ENCODE measurements at places on chromosomes 6 and 20. TPM values are rescaled to one million over a fixed set of nuclear protein-coding genes. Genes with fewer than 3 reads are reported as not detected.

KHDC1L gene
- 0.62 TPM for polyA plus RNA-seq

IRAK1BP1 gene
- 13.9 TPM for polyA plus RNA-seq

DNA sequence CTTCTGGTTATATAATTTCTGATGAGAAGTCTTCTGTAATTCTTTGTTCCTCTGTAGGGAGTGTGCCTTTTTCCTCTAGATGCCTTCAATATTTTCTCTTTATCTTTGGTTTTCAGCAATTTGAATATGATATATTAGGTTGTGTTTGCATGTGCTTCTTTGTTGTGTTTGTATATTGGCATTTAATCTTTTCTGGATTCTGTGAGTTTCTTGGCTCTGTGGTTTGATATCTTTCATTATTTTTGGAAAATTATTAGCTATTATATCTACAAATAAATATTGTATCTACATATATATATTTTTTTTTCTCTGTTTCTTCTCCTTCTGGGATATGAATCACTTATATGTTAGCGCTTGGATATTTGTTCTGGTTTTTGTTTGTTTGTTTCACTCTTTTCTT, 9.1 kb upstream of the DBNDD2 start:
- no peak for DNase-seq

DNA sequence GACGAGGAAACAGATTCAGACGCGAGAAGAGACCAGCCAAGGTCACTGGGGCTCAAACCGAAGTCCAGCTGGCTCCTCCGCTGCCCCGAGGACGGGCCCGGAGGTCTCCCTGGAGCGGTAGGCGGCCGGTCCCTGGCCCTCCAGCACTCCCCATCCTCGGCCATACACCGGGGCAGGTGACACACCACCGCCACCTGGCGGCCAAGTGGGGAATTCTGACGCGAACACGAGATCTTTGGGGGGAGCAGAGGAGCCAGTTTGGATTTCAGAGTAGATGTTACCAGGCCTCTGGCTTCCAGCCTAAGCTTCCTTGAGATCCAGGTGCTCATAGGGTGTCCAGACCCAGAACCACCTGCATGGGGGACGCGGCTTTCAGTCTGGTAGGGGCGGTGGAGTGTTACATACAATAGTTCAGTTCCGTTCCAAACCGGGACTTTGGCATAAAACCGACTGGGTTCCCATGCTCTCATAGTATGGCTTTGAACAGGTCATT, 16.1 kb downstream of the BPIFB1 start:
- peak; percentile 36 for DNase-seq

- no peak for DNase-seq
These were observed 229.7 kb upstream of the MARCKS start for GRCh38 chr6:113627480-113627879.

GRCh38 chr6:105746509-105746908, 339.6 kb upstream of the PRDM1 start:
- no peak for DNase-seq

EFCAB8 gene
- 0.55 TPM for polyA plus RNA-seq

DNA sequence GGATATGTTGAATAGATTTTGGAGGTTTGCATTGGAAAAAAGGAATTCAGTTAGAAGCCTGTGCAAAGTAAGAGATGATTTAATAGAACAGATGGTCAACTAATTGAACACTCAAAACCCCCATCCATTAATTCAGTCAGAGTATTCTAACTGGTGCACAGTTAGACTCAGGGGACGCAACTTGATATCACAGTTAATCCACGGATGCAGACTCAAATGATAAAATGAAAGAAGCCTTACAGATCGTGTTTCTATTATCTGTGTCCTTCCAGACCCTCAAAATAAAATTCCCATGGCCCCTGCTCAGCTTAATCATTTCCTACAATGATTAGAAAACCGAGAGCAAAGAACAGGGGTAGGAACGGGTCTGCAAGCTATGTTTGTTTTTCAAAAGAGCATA, 45.4 kb upstream of the DTNBP1 start:
- no peak for DNase-seq

DNA sequence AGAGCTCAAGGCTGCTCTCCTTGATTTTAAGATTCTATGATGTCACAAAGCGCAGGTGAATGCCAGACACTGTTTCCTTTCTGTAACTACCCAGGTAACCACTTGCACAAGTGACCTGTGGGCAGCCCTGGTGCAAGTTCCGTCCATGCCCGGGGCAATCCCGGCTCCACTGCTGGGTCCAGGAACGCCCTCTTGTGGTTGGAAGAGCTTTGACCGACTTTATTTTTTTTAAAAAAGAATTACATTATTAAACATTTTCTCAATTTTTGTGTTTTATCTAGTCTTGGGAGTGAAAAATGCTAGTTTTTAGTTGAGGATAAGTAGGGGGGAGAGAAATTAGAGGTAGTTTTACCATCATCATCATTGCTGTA, 695.2 kb downstream of the QKI start:
- no peak for DNase-seq

DNA sequence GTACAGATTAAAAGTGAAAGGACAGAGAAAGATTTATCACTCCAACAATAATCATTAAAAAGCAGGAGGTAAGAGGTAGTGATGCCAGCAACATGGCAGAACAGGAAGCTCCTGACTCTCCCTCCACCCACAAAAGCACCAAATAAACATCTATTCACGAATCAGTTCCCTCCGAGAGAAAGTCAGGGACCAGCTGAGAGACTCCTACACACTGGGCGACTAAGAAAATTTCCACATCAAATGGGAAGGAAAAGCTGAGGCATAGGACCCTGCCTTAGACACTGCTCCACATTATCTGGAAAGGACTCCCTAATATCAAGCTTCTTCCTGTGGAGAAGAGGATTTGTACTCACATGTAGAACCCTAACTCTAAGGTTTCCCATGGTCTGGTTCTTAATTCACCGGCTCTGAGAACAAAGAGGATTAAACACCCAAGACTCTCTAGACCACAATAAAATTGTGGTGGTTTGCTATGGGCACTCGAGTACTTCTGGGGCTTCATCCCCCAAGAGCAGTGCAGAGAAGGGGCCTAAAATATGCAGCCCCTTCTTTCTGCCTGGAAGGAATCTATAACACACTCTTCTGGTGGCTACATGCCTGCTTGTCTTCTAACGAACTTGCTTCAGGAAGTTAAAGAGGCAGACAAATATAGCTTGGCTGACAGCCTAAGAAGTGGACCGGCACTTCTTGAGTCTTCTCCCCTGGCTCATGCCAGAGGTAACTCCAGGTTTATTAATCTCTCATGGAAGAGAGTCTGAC, 29.4 kb upstream of the ASF1A start:
- DNase-seq = no peak

DNA sequence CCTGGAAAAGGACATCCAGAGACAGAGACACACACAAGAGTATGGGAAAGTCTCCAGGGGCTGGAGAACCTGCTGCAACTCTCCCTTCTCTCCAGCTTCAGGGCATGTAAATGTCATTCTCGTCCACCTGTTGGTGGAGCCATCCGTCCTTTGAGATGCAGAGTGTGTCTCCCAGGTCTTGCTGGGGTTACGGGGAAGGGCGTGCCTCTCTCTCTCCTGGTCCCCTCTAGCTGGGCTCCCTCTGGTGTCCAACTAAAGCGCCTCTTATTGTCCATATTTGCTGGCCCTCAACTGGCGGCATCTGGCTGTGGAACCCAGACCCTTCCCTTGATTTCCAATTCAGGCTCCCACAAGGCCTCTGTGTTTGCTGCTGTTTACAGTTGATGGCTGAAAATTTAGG, 244.1 kb downstream of the BMP7 start:
- no peak for DNase-seq

DNA sequence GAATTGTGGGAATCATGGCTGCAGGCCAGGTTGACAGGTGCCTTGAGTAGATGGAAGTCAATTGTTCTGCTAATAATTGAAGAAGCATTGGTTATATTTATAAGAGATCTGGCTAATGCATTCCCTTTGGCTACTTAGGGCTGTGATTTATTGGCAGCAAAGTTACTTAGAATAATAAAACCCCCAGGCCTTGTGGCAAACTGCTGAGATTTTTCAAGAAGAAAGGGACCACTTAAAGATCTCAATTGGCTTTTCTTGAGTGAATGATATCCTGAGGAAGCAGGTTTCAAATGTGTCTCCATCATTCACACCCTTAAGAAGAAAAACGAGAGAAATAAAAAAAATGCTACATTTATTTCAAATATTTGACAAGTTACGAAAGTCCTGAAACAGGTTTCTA, 27.4 kb downstream of the DDO start:
- no peak for DNase-seq

- DNase-seq = no peak
These were observed 8.5 kb downstream of the TMEM63B start for GRCh38 chr6:44135875-44136274.

IMPG1 gene
- 5.2 TPM for polyA plus RNA-seq

DNA sequence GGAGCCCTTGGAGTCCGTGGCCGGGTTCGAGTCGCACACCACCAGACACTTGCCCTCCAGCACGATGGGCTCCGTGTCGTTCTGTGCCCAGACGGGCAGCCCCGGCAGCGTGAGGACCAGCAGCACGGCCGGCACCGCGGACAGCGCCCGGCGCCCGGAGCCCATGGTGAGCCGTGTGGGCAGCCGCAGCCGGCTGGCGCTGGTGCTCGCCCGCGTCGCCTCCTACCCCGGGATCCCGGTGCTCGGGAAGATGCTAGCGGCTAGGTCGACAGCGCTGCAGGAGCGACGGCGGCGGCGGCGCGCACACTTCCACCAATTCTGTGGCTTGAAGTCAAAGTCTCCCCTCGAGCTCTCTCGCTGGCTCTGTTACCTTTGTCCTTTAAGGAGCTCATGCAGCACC, 1.3 kb downstream of the CBLN4 start:
- DNase-seq = peak; percentile 53

GRCh38 chr6:148240461-148240840, 102.2 kb upstream of the SASH1 start:
- DNase-seq = no peak

- no peak for DNase-seq
These were observed 24.5 kb downstream of the PLCG1 start for GRCh38 chr20:41161886-41162285.

LST1 gene
- polyA plus RNA-seq = 2.6 TPM

- no peak for DNase-seq
These were observed 207.4 kb downstream of the SOX4 start for GRCh38 chr6:21800948-21801438.

ASIP gene
- 0.70 TPM for polyA plus RNA-seq

GRCh38 chr6:75723382-75723781, 25.7 kb upstream of the MYO6 start:
- DNase-seq = no peak

- DNase-seq = no peak
These were observed 49.5 kb downstream of the ZNF334 start for GRCh38 chr20:46463852-46464251.

DNA sequence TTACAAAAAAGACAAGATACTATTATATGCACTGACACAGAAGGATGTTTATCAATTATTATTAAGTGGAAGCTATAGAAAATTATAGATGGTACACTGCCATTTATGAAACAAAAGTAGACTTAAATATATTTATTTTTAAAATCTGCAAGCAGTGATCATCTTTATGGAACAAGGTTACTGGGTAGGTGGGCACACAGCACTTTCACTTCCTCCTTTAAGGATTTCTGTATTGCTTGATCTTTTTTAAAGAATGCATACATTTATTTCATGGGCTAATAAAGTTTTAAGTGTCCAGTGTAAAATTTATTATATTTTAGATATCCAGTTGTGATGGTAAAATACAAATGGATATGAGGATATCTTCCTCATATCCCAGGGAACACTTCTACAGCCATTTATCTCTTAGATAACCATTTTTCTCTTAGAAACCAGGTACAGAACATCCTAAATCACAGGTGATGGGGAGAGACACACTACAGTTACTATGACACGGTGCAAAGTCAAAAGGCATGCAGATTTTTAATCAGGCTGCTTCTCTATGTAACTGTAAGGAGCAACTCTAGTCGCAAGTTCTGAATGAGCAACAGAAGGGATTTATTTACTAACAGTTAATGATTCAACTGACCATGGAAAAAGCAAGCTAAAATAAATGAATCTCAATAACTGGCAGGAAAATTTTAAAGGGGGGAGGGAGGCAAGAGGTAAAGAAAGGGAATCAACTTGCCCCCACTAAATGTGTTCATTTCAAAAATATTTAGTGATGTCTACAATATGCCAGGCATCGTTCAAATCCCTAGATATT, 2.2 kb downstream of the FBXL4 start:
- no peak for DNase-seq

FRK gene
- 5.8 TPM for polyA plus RNA-seq

LKAAEAR1 gene
- polyA plus RNA-seq = not detected

DNA sequence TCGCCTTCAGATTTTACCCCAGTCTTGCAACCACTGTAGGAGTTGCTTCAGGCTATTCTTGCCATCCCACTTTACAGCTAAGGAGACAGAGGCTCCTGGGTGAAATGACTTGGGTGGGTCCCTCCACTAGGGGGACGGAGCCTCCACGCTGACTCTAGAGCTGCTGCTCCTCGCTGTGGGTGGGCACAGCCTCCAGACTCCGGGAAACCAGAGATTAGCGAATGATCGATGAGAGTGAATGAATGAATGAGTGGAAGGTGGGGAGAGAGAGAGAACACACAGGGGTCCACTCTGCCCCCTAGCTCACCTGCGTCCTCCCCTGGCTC, 10.4 kb downstream of the ZBP1 start:
- no peak for DNase-seq

NEU1 gene
- polyA plus RNA-seq = 66.3 TPM

DNA sequence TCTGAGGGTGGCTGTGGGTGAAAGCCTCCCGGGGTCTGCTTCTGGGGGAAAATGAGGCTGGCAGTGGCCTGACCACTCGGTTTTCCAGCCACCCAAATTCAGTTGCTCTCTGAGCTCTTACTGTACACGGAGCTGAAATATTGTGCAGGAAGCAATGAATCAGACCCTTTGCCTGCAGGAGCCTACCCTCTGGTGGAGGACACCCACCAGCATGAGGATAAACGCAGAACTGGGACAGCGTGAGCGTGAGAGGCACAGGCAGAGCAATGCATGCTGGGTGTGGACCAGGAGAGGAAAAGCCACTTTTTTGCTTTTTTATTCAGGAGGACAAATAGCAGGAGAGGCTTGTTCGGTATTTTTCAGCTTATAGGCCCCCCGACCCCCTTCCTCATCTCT, 298.0 kb downstream of the QKI start:
- no peak for DNase-seq

DNA sequence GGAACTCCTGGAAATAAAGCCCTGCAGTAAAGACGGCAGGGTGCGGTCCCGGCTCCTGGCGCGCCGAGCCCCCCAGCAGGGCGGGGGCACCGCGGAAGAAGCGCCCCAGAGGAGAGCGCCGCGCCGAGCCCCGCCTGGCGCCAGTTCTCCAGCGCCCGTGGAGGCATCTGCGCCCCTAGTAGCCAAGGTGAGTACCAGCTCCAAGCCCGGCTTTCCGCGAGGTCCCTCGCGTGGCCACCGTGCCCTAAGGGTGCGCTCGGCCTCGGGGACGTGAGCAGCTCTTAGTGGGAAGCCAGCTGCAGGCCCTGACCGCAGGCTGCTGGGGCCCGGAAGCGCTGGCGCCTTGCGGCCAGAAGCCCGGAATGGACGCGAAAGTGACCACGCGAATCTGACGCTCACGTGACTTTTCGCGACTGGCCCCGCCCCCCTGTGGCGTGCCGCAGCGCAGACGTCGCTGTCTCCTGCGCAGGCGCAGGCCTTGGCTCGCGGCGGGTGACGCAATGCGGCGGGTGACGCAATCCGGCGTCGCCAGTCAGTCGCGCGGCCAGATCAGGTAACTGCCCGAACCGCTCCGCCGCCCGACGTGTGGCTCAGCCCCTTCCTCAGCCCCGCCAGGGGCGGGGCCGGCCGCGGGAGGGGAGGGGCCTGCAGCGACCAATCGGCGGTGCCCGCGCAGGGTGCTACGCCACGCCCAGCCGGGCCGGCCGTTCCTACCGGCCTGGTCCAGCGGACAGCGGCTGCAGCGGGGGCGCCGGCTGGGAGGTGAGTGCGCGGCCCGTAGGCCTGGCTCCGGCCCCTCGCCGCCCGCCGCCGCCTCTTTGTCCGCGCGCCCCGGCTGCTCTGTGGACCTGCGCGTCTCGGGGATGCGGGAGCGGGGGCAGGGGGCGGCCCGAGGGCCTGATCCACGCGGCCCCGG, at the start of gene GZF1:
TSS of gene GZF1 (plus strand) at position 707 of the 916 bp plus-strand sequence. CDS start 2,202 bp downstream, outside the sequence.
- peak; percentile 97 for DNase-seq
